Cerebellar nuclear complex (tissue), 1 donor: ENCODE measurements at places on chromosomes 1 and 21.

DNA sequence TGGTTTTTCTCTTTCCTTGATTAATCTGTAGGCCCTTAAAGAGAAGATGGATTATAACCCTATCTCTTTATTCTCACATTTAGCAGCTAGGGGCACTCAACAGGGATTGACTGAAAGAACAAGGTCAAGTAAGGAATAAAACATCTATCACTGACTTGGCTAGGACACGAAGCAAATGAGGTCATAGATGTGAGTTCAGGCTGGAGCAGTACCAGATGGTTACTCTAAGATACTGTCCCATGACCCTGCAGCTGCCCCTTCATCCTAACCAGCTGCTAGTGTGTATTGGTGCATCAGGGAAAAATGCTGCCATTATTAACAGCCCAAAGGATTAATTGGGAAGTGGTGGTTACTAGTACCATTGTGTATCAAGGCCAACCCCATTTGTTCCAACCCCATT, 221.9 kb downstream of the CTH start:
- no peak for DNase-seq

- no peak for DNase-seq
Measured at GRCh38 chr1:157597959-157598667, at the start of gene FCRL4. TSS of gene FCRL4 (minus strand) at chr1:157598085. CDS start at chr1:157597944, 141 bp downstream.

DNA sequence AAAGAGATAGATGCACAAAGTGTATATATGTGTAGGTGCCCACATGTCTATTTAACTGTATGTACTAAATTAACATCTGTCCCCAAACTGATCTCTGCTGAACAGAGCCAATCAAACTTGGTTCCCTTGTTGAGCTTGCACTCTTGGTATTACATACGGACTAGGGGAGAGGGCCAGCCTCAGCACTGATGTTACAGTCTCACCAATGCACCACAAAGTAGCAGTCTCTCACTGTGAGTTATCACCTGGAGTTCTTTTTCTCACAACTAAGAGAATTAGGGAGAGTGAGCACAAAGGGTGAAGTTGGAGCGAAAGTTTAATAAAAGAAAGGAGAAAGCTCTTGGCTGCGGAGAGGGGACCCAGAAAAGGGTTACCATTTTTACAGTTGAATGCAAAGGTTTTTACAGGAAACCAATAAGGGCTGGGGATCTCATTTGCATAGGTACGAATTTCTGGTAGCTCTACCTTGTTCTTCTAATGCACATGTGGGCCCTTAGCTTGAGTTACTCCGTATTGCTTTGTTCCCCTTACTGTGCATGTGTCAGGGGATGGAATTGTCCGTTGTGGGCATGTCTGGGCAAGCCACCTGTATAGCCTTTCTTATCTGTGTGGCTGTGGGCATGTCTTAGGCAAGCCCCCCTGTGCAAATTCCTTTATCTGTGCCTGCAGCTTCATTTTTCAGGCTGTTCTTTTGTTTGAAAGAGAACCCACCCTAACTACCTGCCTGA, 13.3 kb upstream of the CHI3L2 start:
- no peak for DNase-seq

- no peak for DNase-seq
Measured at GRCh38 chr21:42799948-42800347, 79.4 kb downstream of the WDR4 start.

GRCh38 chr1:32791881-32792280, 25.3 kb downstream of the YARS1 start:
- no peak for DNase-seq

GRCh38 chr1:96632045-96632664, 89.4 kb upstream of the PTBP2 start:
- DNase-seq = no peak

DNA sequence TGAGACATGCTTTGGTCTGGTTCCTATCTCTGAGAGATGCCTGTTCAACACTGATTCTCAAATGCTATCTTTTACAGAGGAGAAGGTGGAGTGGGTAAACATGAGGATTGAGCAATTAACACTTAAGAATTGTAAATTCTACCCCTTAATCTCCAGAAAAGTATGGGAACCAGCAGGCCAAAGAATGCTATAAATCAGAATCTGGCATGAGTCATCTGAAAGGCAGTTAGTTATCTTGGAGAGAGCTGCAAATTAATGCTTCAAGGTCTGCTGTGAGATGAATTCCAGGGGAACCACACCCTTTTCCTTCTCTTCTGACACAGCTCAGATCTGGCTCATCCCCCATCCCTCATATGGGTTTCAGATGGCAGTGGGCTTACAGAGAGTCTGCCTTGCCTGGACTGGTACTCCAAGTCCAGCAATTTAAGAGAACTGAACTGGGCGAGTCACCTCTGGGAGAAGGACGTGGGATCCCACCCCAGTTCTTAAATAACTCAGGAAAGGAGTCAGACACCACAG, 5.2 kb downstream of the S100A10 start:
- no peak for DNase-seq

DNA sequence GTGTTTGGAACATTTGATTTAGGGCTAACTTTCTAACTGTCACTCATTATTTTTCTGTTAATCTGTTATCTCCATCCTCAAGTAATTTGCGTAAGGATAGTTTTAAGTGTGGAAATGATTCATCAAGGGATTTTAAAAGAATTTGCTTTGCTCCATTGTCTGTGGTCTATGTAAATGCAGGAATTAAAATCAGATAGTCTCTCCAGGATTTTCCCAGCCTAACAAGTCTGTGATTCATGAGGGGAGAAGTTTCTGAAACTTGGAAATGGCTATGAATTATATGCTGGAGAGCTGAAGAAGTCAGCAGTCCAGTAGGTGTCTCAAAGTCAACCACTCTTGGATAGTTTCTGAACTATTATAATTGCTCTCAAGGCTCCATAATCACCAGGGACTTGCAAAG, 264.5 kb downstream of the MRPL39 start:
- no peak for DNase-seq

DNA sequence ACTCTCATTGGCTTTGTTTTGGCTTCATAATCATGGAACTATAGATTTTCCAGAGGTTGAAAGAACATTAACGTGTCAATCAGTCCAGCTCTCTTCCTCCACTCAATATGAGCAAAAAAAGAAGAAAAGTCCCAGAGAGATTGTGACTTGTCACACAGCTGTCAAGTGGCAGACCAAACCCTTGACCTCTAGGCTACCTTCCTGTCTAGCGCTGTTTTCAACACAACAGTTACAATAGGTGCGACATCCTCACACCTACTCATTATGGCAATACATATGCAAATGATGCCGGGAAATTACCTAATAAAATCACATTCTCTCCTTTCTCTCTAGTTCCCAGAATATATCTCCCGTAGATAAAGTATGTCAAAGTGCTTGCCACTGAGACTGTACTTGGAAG, 1.1 kb downstream of the WARS2 start:
- no peak for DNase-seq

DNA sequence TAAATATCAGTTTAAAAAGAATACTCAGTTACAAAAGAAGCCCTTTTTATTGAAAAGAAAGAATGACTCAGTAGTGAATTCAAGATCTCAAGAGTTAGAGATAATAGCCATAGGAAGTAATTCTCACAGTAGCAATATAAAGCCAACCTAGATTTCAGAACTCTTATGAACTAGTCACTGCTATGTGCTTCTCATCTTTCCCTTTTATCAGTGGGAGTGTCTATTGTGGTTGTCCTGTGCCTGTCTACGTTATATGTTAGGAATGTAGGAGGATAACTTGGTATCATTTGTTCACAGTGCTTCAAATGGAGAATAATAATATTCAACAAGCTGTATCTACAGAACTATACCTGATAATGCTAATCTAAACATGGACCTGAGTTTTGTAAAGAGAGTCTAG, 73.1 kb upstream of the RGS21 start:
- no peak for DNase-seq

DNA sequence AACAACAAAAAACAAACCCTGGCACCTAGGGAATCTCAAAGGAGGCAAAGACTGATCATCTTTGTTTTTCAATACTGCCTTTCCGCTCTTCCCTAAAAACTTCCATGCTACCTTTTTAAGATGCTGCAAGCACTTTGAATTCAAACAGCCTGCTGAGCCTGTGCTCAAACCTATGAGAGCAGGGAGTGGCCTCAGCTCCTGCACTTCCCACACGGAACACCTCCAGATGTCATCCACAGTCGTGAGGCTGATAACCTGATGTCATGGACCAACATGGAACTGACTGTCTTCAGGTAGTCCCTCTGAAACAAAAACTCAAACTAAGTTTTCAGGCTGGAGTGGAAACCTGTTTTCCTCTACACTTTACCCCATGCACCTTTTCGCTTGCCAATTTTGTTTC, 46.8 kb downstream of the DESI2 start:
- no peak for DNase-seq

GRCh38 chr1:216670118-216670883, 52.9 kb downstream of the ESRRG start:
- DNase-seq = no peak

DNA sequence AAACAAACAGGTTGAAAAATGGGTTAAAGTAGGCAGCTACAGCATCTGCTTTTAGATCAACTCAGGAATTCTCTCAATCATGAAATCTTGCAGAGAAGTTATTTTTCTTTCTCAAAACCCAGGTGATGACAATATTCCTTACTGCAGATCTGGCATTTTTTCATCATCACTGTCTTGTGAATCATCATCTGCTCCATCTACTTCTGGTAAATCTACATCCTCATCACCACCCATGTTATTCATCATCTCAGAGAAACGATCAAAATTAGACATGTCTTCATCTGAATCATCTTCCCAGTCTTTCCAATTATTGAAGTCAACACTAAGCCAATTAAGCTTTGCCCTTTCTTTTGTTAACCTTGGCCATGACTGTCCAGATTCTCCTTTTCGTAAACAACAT, 21.8 kb downstream of the GBP2 start:
- no peak for DNase-seq

- no peak for DNase-seq
Measured at GRCh38 chr1:207191061-207191460, 87.0 kb downstream of the C4BPA start.

- no peak for DNase-seq
Measured at GRCh38 chr21:39220150-39220549, 36.9 kb upstream of the PSMG1 start.

- DNase-seq = no peak
Measured at GRCh38 chr1:56639211-56639610, 5.9 kb upstream of the PRKAA2 start.

DNA sequence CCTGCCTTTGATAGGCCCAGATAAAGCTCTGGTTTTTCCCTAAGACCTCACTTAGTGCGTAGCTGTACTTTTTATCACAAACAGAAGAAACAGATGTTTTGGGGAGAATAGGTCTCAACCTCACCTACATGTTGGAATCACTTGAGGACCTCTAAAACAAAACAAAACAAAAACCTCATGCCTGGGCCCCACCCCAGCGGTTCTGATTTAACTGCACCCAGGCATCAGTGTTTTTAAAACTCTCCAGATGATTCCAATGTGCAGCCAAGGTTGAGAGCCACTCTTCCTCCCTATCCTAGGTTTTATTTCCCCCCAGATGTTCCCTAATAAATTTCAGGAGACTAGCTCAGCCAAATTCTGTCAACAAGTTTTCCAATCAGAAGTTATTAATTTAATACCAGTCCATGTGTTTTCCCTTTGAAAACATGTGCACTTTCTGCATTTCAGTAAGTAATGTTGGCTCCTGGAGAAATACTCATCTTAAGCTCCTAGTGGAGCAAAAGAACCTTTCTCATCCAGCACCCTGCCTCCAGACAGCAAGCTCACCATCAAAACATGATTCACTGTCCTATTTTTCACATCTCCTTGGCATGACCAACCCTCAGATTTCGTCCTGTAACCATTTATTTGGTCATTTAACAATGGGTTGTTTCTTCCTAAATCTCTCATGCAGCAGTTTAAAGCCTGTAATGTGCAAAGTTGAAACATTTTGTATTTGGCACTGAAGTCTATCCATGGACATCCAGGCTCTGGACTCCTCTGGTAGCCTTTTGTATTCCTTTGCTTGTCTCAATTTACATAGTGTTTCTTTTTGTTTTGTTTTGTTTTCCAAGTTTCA, 27.5 kb downstream of the LRRC8C start:
- DNase-seq = no peak

- no peak for DNase-seq
Measured at GRCh38 chr21:32021319-32021994, 148.6 kb downstream of the HUNK start.

DNA sequence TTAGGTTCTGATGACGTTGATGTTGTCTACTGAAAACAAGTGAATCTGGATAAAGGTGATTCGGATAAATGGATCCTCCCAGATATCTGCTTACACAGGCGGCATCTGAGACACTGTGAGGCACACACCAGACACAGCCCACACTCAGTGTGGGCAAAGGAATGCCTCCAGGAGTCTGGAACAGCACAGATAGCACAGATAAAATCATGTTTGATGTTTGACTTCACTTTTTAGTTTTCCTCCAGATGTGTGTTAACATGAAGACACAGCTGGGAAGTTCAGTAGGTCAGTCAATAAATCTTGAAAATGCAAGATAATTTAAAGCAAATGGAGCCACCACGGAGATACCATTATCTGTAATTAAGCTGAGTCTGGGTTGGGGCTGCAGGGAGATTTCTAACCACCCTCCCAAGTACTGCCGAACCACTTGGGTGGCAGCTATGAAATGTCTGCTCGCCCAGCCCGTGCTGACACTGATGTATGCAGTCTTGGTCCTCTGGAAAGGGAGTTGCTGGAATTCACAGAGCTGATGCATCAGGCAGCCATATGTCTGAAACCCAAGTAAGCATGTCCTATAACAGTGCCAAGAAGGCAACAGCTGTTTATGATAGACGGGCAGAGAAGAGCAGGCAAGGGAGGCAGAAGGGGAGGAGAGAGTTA, 11.7 kb downstream of the CAPN9 start:
- DNase-seq = no peak

DNA sequence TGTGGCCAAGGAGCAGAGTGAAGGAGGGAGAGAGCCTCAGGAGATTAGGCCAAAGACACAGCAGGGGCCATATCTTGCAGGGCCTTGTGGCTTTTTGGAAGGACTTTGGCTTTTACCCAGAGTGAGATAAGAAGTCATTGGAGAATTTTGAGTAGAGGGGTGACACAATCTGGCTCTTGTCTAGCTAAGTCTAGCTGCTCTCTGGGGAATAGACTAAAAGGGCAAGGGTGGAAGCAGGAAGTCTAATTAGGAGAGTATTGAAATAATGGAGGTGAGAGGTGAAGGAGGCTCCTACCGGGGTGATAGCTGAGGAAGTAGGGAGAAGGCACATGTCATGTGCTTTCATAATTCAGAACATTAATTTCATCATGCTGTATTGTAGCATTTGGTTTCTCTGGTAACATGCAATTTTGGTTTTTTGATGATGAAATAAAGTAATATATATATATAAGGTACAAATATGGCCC, 34.3 kb upstream of the KCNA3 start:
- DNase-seq = no peak

DNA sequence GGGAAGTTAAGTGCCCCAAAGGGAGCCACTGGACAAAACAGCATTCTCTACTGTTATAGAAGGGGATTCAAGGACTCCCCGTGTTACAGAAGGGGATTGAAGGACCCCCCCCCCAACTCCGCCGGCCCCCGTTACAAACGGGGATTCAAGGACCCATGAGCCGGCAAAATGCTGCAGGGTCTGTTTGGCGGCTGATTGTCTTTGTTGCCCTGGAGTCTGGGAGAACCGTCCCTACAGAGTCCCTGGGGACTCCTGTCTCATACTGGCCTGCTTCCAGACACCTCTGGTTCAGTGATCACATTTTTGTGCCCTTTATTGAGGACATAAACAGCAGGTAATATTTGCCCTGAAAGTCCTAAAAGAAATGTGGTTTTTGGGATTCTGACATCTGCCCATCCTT, 96.4 kb downstream of the SYF2 start:
- no peak for DNase-seq

GRCh38 chr1:230262867-230263567, 163.1 kb downstream of the PGBD5 start:
- DNase-seq = no peak
